ENCODE measurements at places on chromosomes 1 and 21.

GRCh38 chr1:42424201-42424600 is 31.6 kb downstream of the ZMYND12 start:
- DNase-seq: no peak

DNA sequence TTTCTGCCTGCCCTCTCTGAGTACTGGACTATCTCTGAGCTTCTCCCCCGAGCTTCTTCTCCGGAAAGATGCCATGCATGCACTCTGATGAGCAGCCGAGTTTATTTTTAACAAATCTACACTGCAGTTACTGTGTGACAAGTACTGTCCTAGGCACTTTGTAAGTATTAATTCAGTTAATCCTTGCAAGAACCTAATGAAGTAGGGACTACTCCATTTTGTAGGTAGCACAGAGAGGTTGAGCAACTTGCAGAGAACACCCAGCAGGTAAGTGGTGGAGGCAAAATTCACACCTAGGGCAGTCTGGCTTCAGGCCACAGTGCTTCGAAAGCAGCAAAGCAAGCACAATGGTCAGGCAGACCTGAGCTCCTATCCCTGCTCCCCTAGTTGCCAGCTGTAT is 3.8 kb upstream of the TAL1 start:
- DNase-seq: no peak

DNA sequence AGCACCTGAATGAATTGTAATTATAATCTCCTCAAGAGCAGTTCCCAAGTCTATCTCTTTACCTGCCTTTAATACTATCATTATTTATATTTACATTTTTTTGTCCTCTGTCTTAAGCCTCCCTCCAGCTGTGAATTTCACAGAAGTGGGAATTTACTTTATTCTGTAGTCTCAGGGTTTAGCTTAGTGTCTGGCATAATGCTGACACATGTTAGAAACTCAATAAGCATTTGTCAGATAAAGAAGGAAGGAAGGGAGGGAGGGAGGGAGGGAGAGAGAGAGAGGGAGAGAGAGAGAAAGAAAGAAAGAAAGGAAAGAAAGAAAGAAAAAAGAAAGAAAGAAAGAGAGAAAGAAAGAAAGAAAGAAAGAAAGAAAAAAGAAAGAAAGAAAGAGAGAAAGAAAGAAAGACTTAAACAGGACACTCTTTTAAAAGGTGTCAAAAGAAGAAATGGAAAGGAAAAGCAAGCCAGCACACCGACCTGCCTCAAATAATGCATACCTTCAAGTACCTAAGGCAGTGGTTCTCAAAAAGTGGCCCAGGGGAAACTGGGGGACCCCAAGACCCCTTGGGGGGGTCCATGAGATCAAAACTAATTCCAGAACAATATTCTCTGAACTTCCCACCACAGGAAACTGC is 1.8 kb upstream of the PGLYRP4 start:
- DNase-seq: no peak

- DNase-seq: no peak
These were observed 177.6 kb downstream of the RASAL2 start for GRCh38 chr1:178271471-178271870.

DNA sequence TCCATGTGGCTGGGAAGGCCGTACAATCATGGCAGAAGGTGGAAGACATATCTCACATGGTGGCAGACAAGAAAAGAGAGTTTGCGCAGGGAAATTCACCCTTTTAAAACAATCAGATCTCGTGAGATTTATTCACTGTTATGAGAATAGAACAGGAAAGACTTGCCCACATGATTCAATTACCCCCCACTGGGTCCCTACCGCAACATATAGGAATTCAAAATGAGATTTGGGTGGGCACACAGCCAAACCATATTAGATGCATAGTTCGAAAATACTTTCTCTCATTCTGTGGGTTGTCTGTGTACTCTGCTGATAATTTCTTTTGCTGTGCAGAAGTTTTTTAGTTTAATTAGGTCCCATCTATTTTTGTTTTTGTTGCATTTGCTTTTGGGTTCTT is 990.3 kb downstream of the PLA2G4A start:
- no peak for DNase-seq

- DNase-seq: peak; percentile 32
These were observed 687.0 kb upstream of the ADGRL2 start for GRCh38 chr1:81113688-81114087.

GRCh38 chr1:219757890-219758289 is 145.0 kb upstream of the ZC3H11B start:
- no peak for DNase-seq

DNA sequence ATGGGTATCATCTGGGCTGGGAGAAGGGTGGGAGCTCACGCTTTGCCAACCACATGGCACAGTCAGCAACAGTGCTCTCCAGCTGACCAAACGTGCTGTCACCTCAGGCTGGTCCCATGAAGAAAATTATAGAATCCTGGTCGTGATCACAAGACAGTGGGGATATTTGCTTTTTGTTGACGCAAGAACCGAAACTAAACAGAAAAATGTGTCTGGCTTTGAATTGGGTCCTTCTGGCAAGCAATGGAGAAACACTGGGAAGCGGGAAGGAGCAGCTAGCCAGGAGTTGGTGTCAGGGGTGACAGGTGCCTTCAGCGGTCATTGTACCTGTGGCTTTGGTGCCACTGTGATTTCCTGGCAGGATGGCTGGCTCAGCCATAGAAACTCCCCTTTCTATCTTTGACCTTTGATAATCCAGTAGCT is 304.8 kb downstream of the PAPPA2 start:
- DNase-seq: no peak

DNA sequence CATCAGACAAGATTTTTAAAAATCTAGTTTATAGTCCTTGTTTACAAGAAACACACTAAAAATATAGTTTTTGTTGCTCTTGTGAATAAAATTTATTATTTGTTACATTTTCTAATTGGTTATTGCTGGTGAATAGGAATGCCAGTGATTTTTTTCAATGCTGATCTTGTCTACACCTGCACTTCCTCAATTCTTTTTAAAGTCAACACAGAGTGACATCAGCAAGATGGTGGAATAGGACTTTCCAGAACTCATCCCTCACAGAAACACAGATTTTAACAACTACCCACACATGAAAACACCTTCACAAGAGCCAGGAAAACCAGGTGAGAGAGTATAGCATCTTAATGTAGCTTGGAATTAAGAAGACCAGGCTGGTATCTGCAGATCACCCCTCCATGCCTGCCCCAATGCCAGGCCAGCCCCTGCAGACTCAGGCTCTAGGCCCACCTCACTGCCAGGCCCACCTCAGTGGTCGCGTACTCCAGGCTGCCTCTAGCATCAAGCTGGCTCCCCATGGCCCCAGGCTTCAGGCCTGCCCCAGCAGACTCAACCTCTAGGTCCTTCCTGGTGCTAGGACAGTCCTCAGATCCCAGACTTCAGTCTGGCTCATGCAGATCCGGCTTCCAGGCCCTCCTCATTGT is 117.6 kb downstream of the WDR3 start:
- DNase-seq: no peak

DNA sequence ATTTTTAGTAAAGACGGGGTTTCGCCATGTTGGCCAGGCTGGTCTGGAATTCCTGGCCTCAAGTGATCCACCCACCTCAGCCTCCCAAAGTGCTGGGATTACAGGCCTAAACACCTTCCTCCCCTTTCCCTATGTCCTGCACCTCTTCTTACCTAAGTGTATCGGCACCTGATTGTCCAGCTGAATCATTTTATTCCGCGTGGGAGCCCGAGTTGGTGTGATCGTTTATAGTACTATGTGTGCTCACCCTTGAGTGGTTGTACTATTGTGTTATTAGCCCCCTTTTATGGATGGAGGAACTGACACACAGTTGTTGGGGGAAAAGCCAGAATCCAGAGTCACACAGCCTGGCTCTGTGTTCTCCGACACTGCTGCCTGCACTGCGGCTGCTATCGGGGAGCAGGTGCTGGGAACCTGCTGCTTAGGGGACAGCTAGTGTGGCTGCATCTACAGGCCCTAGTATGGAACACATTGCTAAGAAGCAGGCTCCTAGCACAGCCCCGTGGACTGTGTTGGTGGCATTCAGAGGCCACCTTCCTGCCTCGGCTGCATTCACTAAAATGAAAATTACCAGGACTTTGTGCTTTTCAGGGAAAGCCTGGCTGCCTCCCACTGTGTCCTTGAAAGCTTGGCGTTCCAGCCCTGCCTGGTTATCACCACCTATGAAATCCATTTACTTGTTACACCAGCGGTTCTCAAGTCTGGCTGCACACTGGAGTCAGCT is 21.6 kb downstream of the ENO1 start:
- DNase-seq: no peak

DNA sequence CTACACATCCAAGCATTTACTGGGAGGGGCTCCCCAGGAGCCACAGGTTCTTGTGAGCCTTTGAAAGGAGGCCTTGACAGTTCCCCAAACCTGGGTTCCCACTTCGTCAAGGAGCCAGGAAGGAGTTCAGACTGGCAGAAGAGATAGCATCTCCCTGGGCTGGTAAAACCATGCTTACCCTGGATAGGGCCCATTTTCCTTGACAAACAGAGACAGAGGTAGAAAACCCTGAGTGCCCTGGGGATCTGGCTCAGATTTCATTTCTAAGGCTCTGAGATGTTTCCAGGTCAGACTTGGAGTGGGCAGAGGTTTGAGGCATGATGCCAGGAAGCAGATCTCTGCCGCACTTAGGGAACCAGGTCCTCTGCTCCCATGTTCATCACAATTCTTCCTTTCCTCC is 2.7 kb downstream of the ETNK2 start:
- no peak for DNase-seq

- DNase-seq: no peak
These were observed 230.9 kb downstream of the MATN1 start for GRCh38 chr1:30492451-30492850.

DNA sequence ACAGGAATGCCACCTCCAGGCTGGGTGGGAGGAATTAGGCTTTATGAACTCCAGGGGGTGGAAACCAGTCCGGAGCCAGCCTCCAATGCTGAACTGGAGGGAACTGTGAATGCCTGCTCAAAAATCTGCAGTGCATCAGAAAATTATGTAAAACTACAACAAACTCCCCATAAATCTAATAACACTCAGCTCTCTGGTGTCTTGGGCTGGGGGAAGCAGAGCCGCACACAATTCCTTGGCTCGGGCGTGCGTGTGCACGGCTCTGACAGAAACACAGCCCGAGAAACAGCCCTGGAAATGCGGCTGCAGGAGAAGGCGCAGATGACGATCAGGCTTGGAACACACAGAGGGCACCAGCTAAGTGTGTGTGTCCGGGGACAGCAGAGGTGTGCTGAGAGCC is 127.6 kb upstream of the VAMP3 start:
- no peak for DNase-seq

GRCh38 chr1:51048670-51049069 is 53.4 kb upstream of the C1orf185 start:
- DNase-seq: no peak

- no peak for DNase-seq
These were observed 50.5 kb downstream of the DSCAM start for GRCh38 chr21:40796464-40796863.

- no peak for DNase-seq
These were observed 63.6 kb upstream of the ERG start for GRCh38 chr21:38561613-38562581.

GRCh38 chr1:205344066-205344928 is 12.4 kb downstream of the KLHDC8A start:
- DNase-seq: no peak

GRCh38 chr1:155113450-155113980 is 14.2 kb upstream of the EFNA1 start:
- no peak for DNase-seq

- DNase-seq: no peak
These were observed 75.9 kb upstream of the ETS2 start for GRCh38 chr21:38729754-38730379.

All from A172 (cell line).